Right renal cortex interstitium (tissue), 3 donors: ENCODE measurements at places on chromosomes 5 and 9.

- no peak for DNase-seq
Measured at GRCh38 chr5:178323961-178324360, 91.4 kb upstream of the PHYKPL start.

DNA sequence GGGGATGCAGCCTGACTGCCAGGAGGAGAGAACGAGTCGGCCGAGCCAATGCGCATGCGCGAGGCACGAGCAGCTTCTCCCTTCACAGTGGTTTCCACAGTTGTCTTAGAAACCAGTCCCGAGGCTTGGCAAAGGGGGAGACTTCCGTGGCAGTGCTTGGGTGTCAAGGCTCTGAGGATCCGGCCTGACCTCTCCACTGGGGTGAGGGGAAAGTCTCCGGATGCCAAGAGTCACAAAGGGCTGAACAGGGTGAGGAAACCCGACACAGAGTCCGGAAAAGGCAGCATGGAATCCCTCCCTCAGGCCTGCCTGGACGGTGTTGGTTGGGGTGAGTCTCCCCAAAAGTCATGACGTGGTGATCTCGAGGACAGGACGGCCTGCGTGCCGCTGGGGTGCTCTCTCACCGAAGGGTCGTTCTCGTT, 475.5 kb downstream of the SPATA31A7 start:
- no peak for DNase-seq

DNA sequence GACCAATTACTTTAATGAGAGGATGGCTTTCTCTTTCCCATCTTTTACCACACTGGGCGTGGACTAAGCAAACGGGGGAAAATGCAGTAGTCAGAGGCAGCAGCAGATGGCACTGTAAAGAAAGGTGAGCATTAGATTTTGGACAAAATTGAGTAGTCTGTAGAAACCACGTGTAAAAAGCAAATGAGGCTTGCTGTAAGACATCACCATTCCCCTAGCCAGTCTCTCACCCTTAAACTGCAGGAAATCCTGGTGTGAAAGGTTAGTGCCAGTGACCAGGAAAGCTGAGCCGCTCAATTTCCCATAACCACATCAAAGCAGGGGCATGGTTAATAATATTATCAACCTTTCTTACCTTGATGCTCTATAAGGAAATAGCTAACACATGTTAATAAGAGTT, 31.8 kb downstream of the SPATA31C2 start:
- no peak for DNase-seq

- no peak for DNase-seq
Measured at GRCh38 chr9:115340314-115340713, 222.4 kb upstream of the TNC start.

GRCh38 chr5:172939611-172940267, 19.5 kb upstream of the RPL26L1 start:
- no peak for DNase-seq

DNA sequence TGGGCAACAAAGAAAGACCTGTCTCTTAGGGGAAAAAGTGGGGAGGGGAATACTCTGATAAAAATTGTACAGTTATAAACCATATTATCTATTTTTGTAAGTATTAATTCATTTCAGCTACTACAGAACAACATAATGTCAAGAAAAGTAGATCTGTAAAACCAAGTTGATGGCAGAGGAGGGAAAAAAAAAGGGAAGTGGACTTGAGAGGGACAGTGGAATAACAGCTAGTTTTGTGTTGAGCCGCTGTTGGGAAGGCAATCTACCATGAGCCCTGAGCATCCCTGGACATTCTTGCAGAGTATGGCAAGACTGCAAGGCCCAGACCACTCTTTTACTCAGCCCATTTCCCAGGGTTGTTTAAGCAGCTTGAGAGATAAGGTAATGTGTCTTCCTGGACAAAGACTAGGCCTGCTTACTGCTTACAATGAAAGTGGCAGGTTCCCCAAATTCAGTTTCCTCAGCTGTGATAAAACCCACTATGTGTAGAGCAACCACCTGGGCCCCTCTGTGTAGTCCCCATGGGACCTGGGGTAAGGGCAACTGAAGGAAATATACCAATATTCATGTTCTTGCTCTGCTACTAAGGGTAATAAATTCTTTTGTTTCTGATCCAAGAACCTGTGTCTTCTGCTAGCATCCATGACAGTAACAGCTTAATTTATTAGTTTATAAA, 25.0 kb downstream of the CEP120 start:
- DNase-seq, result no peak

DNA sequence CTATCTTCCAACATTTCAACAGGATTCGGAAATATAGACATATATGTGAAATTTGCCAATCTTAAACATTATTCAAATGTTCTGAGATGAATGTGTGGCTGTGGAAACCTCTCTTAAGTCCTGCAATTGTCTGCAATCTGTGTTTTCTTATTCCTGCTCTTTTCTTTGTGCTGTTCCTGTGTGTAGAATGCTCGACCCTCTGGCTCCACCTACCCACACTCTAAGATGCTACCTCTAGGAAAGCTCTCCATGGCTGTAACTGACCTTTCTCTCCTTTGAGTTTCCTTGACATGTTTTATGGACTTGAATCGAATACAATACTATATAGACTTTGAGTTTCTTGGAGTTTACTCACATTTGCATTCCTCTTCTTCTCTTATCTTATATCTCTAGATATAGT, 120.6 kb upstream of the ASTN2 start:
- DNase-seq, result no peak

DNA sequence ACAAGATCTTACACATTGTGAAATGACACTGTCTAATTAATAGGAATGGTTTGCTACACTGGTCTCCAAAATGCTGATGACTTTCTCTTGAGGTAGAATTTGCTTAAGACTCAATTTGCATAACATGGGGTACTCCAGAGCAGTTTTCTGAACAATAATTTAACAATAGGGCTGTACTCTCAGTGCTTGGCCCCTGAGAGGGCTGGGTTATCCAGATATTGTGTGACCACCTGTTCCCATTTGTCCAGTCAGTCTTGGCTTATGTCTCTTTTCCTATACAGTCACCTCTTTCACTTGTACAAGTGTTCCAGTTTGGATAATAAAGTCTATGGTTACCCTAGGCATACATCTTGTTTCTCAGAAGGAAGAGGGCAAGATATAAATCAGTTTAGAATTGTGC, 17.9 kb downstream of the ZSWIM6 start:
- no peak for DNase-seq

GRCh38 chr5:132425975-132426524, 56.5 kb downstream of the SLC22A5 start:
- no peak for DNase-seq

DNA sequence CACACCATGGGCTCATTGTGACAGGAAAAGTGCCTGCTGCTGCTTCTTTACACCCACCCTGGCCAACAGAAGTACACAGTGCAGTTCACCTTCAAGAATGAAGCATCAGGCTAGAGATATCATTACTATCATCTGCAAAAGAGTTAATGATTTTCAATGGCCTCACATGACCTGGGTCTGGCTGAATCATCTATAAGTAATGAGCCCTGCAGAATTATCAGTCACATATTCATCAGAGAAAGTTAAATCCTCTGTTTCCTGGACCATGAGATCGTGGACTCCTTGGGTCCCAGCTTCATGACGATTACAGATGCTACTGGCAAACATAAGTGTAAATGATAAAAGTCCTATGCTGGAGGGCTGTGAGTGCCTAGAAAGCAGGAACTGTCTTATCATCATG, 8.3 kb downstream of the BAG1 start:
- no peak for DNase-seq

DNA sequence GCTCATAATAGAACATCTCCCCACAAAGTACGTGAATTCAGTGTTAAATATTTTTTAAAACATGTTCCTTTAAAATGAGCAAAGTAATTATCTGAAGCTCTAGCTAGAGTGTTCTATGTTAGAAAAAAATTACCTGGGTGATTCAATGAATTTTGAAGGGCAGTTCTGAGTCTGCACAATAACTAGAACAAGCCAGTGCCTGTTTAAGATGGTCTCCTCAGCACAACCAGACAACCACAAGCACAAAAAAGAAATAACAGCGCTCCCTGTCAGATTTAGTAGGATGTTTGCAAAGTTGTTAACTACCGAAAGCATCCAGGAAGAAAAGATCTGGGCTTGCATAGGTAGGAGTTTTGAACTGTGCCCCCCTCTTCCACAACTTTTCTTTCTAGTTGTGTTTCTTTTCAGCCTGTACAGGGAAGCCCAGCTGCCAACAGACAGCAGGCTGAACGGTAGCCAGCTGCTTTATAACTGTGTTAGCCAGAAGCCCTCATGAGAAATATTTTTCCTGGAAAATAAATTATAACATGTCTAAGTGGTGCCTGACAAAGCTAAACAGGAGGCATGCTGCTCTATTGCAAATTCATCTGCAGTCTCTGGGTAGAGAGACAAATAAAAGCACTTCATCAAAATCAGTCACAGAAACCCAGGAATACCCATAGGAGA, 1026.9 kb downstream of the MAT2B start:
- no peak for DNase-seq

GRCh38 chr9:99977033-99977792, 70.8 kb downstream of the STX17 start:
- no peak for DNase-seq
